Activated CD8-positive, alpha-beta memory T cell treated with anti-CD3 and anti-CD28 coated beads for 4 hours (primary cell): ENCODE measurements at places on chromosomes 16 and 17.

DNA sequence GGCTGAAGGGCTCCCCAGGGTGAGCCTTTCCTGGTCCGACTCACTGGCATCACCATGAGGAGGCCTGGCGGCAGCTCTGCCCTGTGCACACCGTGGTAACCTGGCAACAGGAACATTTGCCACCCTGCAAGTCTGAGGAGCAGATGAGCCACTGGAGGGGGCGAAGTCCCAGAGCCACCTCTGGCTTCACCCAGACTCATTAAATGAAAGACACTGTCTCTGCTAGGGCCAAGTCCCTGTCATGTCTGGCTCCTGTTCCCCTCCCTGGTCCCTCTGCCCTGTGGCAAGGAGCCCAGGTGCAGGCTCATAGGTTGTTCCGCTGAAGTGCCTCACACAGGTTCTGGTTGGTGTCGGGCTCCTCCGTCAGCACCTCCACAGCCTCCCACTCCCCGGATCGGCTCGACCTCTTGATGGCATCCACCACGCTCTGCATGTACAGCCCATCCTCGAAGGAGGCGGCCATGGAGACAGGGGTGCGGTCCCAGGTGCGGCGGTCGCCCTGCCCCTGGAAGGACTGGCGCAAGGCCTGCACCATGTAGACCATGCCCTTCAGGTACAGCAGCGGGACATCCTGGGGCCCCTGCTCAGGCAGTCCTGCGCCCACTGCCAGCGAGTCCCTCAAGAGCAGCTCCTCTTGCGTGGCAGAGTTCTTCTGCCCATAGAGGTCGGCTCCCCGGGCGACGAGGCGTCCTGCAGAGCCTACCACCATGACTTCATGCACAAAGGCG is 8.4 kb downstream of the C16orf86 start:
- no peak for DNase-seq

DNA sequence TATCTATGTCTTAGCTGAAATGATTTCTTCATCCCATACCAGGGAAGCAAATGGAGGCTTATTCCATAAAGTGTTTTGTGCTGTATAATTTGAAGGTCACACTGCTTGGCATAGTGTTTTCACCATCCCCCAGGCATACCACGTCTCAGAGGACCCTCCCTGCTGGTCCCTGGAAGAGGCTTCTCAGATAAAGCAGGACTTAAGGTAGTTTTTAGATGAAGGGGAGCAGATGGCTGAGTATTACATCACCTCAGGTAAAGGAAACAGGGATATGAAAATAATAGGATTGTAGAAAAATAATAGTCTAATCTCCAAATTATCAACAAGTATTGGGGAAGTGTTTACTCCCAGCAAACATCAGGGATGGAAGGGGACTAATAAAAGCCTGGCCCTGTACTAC is 7.3 kb upstream of the SMG1 start:
- DNase-seq, result no peak

- DNase-seq, result no peak
These were observed 15.4 kb upstream of the KATNB1 start for GRCh38 chr16:57720142-57720575.

GRCh38 chr17:50562242-50563091 is 2.0 kb downstream of the CACNA1G start:
- no peak for DNase-seq

GRCh38 chr16:89410794-89411309 is 79.5 kb downstream of the ANKRD11 start:
- no peak for DNase-seq

GRCh38 chr17:45098081-45098868 is 34.0 kb downstream of the PLCD3 start:
- no peak for DNase-seq

DNA sequence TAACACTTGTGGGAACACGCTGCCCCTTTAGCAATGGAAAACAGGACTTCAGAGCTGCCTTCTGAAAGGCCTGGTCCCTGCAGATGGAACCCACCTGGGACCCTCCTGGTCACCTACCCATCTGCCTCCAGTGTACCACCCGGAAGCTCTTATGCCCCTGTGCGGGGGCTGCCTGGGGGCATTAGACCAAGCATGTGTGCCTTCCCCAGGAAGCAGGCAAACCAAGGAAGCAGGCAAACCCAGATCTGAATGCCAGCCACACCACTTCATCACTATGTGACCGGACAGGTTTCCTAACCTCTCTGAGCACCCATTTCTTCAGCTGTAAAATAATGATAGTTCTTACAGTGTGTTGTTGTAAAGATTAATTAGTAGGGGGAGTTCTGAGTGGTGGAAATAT is 20.8 kb upstream of the LRRC37A3 start:
- DNase-seq, result no peak

DNA sequence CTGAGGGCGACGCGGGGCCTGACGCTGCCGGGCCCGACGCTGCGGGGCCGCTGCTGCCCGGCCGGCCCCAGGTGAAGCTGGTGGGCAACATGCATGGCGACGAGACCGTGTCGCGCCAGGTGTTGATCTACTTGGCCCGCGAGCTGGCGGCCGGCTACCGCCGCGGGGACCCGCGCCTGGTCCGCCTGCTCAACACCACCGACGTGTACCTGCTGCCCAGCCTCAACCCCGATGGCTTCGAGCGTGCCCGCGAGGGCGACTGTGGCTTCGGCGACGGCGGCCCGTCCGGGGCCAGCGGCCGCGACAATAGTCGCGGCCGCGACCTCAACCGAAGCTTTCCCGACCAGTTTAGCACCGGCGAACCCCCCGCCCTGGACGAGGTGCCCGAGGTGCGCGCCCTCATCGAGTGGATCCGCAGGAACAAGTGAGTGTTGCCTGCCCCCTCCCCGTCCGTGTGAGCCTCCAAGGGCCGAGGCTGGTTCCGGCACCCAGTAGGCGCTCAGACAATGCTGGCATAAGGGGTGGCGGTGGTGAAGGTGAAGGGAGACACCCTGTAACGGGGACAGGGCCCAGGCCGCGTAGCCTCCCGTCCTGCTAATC is 676 bp downstream of the CPD start:
- no peak for DNase-seq

DNA sequence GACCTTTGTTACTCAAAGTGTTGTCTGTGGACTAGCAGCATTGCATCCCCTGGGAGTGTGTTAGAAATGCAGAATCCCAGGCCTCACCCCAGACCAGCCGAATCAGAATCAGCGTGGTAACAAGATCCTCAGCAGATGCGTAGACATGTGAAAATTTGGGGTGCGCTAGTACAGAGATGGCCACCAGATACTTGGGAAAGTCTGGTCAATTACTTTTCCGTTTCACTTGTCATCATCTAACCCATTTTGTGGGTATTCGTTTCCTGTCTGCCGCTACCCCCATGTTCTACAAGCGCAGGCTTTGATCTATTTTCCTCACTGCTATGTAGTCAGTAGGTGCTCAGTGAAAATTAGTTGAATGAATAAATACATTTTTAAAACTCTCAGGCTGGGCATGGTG is 33.1 kb upstream of the HERPUD1 start:
- no peak for DNase-seq
